HL-60 (cell line): ENCODE measurements at places on chromosomes 11 and 22.

DNA sequence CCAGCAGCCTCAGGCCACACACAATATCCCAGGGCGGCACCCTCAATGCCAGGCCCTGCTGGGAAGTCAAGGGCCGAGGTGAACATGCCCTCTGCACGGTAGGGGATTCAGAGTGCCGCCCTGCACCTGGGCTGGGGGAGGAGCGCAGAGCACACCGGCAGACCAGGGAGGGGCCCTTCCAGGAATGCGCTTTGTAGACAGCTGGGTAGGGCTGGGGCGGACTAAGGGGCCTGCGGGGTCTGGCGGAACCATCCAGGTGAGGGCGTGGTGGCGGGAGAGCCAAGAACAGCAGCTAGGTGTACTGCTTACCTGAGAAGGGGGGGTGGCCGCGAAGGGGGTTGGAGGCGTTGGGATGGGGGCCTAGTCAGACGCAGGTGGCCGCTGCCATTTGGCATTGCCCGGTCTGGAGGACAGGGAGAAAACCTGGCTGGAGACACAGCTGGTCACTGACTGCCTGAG, 26.0 kb downstream of the DUSP8 start:
- no peak for DNase-seq

- no peak for DNase-seq
Observed at GRCh38 chr11:31301549-31302510, 67.7 kb downstream of the DCDC1 start.

- DNase-seq = no peak
Observed at GRCh38 chr22:41603873-41604332, 14.3 kb upstream of the PMM1 start.

DNA sequence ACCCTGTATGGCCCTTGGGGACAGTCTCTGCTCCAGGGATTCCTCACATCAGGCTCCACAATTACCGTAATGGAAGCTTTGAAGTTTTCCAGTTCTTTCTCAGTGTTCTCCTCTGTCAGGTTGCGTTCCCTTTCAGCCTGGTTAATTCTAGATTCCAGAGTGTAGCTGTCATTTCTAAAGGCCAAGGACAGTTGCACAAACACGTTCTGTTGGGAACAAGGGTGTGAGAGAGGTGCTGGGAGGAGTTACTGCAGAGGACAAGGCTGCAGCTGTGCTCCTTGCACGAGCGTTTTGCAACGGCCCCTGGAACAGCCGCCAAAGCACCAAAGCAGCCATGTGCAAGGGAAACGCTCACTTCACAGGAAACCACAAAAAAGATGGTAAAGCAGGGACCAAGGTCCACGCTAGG, 35.9 kb upstream of the LYVE1 start:
- peak; percentile 84 for DNase-seq

GRCh38 chr11:76742902-76743301, 40.3 kb upstream of the TSKU start:
- no peak for DNase-seq
